ENCODE measurements at places on chromosomes 2 and 18. TPM values are rescaled to one million over a fixed set of nuclear protein-coding genes. Genes with fewer than 3 reads are reported as not detected.

- no peaks in the 10 kb centered on the region for H3K4me1 ChIP-seq
- no peak overlapping the region for H3K27ac ChIP-seq
- DNase-seq, result no peak
- peaks cover 4% of the 10 kb centered on the region for H3K27me3 ChIP-seq
These were observed 72.6 kb upstream of the SMAD7 start for GRCh38 chr18:49023271-49023937.

DNA sequence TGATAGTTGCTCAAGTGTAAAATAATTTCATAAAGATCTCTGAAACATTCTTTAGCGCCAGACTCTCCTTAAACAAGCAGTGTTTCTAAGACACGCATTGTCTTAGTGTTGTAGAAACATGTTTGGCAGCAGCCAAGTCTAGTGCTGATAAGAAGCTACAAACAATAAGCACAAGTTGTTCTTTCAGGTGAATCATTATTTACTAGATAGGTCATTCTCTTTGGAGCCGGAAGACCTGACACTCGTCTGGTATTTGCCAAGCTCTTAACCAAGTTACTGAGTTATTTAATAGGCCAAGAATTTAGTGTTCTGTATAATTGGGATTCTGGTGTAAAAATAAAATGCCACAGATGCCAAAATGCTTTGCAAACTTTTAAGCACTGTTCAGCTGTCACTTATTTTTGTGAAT lies 852.1 kb downstream of the CPS1 start:
- no peak overlapping the region for H3K27ac ChIP-seq
- H3K36me3 ChIP-seq, result no peaks in the 10 kb centered on the region
- no peak overlapping the region for H3K4me3 ChIP-seq
- no peak for DNase-seq
- H3K27me3 ChIP-seq, result no peaks in the 10 kb centered on the region

GRCh38 chr18:62170857-62171256 lies 16.0 kb downstream of the PIGN start:
- H3K4me3 ChIP-seq, result no peak overlapping the region
- no peaks in the 10 kb centered on the region for H3K36me3 ChIP-seq
- no peak overlapping the region for H3K27ac ChIP-seq
- DNase-seq, result no peak
- H3K4me1 ChIP-seq, result peaks cover 3% of the 10 kb centered on the region

GRCh38 chr2:205995260-205995659 lies 90.7 kb downstream of the INO80D start:
- H3K27ac ChIP-seq, result no peak overlapping the region
- H3K36me3 ChIP-seq, result no peaks in the 10 kb centered on the region
- no peak for DNase-seq
- no peaks in the 10 kb centered on the region for H3K4me1 ChIP-seq
- H3K27me3 ChIP-seq, result no peaks in the 10 kb centered on the region

GRCh38 chr2:215299337-215299859 lies 12.5 kb upstream of the ATIC start:
- DNase-seq, result no peak
- H3K36me3 ChIP-seq, result no peaks in the 10 kb centered on the region
- no peak overlapping the region for H3K4me3 ChIP-seq
- peaks cover 2% of the 10 kb centered on the region for H3K27me3 ChIP-seq
- H3K27ac ChIP-seq, result no peak overlapping the region

- no peaks in the 10 kb centered on the region for H3K36me3 ChIP-seq
- H3K27me3 ChIP-seq, result no peaks in the 10 kb centered on the region
- no peak overlapping the region for H3K27ac ChIP-seq
- H3K4me1 ChIP-seq, result peaks cover 17% of the 10 kb centered on the region
- no peak for DNase-seq
These were observed 15.0 kb downstream of the CDH2 start for GRCh38 chr18:28161608-28162599.

DNA sequence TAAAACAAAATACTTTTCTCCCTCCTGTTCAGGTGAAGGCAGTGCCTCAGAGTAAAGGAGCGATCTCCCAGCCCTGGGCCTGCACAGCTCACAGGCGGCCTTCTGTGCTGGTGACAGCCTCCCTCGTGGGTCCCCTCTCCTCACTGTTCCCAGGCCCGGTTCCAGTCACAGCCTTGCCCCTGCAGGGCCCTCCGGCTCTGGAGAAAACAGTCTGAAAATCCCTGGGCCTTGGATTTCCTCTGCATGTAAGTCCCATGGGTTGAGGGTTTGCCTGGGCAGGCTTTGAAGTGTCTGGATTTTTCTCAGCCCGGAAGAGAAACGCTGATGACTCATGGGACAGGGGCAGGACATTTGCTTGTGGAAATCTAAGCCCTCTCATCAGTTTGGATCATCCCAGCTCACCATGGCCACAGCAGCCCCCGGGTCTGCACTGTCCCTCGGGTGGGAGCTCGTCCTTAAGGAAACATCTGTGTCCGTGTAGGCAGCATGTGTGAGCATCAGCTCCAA lies 186.1 kb upstream of the RAB12 start:
- H3K36me3 ChIP-seq, result no peaks in the 10 kb centered on the region
- H3K4me1 ChIP-seq, result peaks cover 4% of the 10 kb centered on the region
- DNase-seq, result no peak

DNA sequence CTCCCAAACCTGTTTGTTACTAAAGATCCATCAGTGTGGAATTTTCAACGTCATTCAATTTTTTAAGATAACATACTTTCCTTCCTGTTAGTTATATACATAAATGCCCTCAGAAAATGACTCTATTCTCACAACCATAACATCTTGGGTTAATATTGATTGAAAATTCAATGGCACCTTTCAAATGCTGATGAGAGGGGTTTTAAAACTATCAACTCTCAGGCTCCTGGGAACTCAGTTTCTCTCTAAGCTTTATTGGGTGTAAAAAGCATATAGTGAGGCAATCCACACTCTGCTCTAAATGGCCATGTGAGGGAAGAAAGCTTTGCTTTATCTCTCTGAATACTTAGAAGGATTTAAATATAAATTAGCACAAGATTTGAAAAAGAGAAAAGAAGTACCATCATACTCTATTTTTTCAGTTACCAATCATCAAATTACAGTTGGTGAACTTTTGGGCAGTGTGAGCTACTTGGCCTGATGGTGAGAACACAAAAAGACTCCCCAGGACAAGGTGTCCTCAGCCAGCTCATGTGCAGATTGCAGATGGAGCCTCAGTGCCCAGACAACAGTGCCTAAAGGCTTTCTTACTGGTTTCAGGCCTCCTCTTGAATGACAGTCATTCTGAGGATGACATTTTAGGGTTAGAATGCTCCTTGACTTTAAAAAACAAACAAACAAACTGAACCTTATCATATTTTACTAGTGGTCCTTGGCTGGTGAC lies 24.6 kb upstream of the CERS6 start:
- H3K36me3 ChIP-seq, result no peaks in the 10 kb centered on the region
- no peak overlapping the region for H3K4me3 ChIP-seq
- no peak for DNase-seq
- no peaks in the 10 kb centered on the region for H3K4me1 ChIP-seq

- H3K27me3 ChIP-seq, result no peaks in the 10 kb centered on the region
- no peak for DNase-seq
- no peak overlapping the region for H3K27ac ChIP-seq
- no peak overlapping the region for H3K4me3 ChIP-seq
- peaks cover 13% of the 10 kb centered on the region for H3K4me1 ChIP-seq
- H3K36me3 ChIP-seq, result no peaks in the 10 kb centered on the region
These were observed 3.5 kb upstream of the KCNE4 start for GRCh38 chr2:223048519-223048918.

DNA sequence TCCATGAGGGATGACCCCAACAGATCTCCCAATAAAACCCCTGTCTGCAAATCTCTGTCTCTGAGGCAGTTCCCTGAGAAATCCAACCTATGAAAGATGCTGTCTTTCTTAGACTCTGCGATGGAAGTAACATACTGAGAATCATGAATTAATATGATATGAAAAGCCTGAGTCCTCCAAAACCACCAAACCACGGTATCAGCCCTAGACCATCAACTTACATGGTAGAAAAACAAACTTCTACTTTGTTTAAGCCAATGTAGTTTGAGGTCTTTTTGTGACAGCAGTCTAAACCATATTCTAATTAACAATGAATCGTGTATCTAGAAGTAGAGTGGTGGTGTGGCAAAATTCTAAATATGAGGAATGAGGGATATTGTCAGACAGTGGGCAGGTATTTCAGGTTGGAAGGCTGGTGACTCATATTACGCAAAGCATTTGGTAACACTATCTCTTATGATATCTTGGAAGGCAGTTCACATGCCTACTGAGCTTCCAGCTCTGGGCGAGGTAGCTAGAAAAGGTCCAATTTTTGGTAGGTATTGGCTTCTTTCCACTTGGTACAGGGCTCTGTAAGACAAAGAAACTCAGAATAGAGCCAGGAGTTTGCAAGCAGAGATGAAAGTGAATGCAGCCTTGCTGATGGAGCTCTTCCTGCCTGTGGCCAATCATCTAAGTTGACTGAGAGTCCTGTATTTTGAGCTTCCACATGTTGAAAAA lies 215.8 kb downstream of the ZFP36L2 start:
- peaks cover 6% of the 10 kb centered on the region for H3K36me3 ChIP-seq
- H3K27ac ChIP-seq, result no peak overlapping the region
- H3K4me1 ChIP-seq, result peaks cover 26% of the 10 kb centered on the region
- H3K27me3 ChIP-seq, result peaks cover 3% of the 10 kb centered on the region
- DNase-seq, result no peak

The SULT1C3 gene
- total RNA-seq, result not detected

The MALL gene
- total RNA-seq, result 2.6 TPM

The LIMS4 gene
- total RNA-seq, result 10.1 TPM

Measured in endothelial cell (in vitro differentiated cells).